ENCODE measurements at places on chromosomes 4 and X.

DNA sequence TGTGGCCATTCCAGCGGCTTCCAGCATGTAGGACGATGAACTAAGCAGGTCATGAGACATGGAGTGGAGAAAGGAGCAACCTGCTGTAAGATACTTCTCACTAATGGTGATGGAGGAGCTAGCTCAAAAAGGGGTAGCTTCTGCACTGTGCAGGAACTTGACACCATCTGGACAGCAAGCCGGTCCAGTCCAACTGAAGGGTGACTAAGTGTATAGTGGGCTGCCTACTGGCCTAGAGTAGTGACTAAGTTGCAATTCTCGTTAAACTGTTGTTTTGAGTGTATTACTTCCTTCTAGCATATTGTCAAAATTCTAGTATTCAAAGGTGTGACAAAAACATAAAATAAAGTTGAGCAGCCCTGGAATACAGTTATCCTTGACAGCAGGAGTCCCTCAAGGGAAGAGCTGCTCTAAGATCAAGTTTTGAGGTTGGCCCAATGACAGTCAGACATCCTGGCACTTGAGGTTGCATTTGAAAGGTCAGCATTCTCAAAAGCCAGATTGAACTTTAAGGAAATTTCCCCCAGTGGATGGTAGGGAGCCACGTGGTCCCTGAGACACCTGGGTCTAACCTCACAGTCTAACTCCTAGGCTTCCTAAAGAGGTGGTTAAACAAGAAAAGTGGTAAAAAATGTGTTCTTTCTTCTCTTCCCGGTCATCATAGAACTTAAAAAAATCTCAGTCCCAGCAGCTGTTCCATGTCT, 8.0 kb downstream of the CETN2 start:
- DNase-seq = no peak

DNA sequence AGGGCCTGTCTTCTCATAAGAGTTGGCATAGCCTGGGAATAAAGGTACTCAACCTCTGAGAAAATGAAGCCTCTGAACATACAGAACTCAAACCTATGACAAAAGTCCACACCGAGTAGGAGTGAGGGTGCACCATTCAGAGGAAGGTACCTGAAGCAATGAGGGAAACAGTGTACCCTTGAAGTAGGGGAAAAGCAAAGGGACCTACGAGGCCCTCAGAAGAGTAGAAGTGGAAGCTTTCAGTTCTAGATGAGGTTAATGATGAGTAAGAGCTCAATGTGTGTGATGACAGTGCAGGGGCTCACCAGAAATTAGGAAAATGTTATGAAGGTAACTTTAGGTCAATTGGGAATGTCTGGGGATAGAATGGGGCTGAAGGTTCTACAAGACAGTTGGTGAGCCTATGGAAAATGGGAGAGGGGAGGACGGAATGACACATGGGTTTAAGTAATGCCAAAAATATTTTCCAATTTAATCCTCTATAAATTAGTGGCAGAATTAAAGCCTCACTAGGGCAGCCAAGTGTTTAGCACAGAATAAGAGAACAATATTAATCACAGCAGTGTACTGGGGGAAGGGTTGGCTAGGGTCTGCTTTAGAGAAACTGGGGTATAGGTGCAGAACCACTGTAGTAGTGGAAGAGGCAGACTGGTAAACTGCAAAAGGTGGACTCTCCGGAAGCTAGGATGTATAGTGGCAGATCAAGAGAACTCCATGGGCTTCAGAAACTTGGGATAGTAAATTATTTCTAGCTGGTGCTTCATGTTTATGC, 39.8 kb downstream of the RAB33A start:
- DNase-seq = no peak

- peak; percentile 54 for DNase-seq
Measured at GRCh38 chr4:40176602-40177001, 20.2 kb upstream of the RHOH start.

GRCh38 chrX:11197671-11198070, 86.5 kb downstream of the HCCS start:
- no peak for DNase-seq

- DNase-seq = no peak
Measured at GRCh38 chr4:62342346-62342745, 1142.2 kb downstream of the ADGRL3 start.

- DNase-seq = no peak
Measured at GRCh38 chrX:150841456-150842197, 56.8 kb downstream of the CD99L2 start.
